Muscle of arm (tissue), 14 donors: ENCODE measurements at places on chromosomes 3 and 15.

DNA sequence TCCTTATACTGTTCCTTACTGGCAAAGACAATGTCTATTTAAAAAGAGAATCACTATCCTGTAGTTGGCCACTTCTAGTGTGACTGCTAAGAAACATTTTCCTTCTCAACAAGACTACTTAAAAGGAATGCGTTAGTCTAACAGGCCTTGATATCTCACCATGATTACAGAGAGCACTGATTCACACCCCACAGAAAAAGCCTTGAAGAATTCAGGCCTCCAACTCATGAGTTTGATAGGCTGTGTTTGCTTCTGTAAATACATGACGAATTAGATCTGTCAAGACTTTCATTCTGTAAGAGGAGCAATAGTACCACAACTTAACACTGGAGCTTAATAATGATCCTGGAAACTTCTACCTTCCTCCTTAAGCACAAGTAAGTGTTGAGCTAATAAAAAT is 432.8 kb upstream of the NR2F2 start:
- DNase-seq: no peak

- DNase-seq: no peak
Measured at GRCh38 chr3:186359078-186359477, 3.0 kb downstream of the DGKG start.

DNA sequence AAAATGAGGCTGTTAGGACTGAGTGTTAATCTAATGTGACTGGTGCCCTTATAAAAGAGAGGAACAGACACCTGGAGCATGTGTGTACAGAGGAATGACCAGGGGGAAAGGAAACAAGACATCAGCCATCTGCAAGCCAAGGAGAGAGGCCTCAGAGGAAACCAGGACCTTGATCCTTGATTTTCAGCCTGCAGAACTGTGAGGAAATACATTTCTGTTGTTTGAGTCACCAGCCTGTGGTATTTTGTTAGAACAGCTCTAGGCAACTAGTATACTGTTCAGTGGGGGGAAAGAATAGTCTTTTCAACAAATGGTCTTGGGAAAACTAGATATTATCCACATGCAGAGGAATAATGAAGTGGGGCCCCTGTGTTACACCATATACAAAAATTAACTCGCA is 80.6 kb downstream of the CCR1 start:
- DNase-seq: no peak

GRCh38 chr15:60076582-60077276 is 72.6 kb downstream of the FOXB1 start:
- no peak for DNase-seq

DNA sequence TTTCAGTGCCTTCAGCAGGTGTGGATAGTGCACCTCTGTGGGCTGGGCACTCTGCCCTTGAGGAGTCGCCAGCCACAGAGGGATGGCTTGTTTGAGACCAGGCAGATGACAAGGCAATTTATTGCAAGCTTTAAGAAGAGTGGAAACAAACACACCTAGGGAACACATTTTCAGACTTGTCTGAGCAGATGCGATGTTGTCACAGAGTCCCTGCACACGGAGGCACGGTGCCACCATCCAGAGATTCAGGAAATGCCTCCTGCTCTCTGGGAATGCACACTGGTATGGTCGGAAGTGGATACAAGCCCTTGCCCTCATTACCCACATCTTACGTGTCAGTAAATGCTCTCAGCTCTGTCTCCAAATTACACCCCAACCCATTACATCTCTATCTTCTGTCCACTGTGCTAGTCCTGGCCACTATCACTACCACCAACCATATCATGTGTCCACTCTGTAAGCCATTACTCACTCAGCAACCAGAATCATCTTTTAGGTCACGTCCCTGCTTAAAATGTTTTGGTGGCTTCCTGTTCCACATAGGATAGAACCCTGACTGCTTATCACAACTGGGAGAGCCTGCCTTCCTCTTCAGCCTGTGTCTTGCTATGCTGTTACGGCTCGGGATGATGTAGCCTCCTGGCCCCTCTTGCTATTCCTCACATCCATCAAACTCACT is 196.9 kb downstream of the SLCO3A1 start:
- DNase-seq: no peak

DNA sequence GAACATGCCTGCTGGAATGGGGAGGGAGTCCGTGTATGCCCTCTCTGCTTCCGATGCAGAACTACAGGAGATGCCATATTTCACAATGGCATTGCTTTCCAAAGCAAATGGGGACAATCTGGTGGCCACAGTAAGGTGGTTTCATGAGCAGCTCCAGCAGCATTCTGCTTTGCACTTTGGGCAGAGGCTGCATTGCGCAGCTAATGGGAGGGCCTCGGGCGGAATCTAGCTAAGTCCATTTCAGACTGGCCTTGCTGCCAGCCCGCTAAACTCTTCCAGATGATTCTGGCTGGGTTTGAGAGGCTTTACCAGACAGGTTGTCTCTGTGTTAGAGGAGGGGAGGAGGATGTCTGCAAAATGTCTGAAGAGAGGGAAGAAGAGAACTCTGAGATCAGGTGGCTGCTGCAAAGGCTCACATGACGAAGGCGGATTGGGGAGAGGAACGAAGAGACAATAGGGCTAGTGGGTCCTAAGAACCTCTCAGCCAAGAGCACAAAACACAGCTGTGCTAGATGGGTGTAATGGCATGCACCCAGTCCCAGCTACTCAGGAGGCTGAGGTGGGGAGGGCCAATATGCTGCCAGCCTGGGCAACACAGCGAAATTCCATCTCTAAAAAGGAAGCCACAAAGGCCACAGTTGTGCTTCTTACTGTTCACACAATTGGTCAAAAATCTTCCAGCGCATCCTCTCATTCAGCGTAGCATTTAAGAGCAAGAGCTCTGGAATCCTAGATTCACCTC is 63.7 kb downstream of the BDH1 start:
- no peak for DNase-seq

DNA sequence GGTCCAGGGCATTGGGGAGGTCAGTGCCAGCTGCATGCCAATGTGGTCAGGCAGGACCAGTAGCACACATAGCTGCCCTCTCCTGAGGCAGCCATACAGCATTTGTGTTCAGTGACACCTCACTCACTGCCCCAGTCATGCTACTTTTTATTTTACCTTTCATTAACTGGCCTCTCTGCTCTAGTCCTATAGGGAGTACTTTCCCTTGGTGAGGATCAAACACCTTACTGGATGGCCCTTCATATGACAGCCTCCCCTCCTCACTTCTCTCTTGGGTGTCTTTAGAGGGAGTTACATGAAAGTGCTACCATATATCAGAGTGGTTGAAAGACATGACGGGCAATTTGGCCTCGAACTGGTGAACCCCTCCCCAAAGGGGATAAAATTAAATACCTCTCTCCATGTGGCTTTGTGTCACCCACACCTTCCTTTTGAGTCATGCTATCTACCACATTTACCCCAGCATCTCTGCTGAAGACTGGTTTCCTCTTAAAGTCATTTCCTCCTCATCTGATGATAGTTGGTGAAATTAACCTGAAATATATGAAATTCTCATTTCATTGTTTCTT is 17.6 kb downstream of the RLBP1 start:
- no peak for DNase-seq

GRCh38 chr3:37715358-37715757 is 146.3 kb upstream of the CTDSPL start:
- DNase-seq: no peak

GRCh38 chr3:123884203-123884831 is at the start of gene MYLK:
TSS of gene MYLK (minus strand) at chr3:123884332. CDS start at chr3:123793841, 90,491 bp downstream.
- DNase-seq: peak; percentile 58

DNA sequence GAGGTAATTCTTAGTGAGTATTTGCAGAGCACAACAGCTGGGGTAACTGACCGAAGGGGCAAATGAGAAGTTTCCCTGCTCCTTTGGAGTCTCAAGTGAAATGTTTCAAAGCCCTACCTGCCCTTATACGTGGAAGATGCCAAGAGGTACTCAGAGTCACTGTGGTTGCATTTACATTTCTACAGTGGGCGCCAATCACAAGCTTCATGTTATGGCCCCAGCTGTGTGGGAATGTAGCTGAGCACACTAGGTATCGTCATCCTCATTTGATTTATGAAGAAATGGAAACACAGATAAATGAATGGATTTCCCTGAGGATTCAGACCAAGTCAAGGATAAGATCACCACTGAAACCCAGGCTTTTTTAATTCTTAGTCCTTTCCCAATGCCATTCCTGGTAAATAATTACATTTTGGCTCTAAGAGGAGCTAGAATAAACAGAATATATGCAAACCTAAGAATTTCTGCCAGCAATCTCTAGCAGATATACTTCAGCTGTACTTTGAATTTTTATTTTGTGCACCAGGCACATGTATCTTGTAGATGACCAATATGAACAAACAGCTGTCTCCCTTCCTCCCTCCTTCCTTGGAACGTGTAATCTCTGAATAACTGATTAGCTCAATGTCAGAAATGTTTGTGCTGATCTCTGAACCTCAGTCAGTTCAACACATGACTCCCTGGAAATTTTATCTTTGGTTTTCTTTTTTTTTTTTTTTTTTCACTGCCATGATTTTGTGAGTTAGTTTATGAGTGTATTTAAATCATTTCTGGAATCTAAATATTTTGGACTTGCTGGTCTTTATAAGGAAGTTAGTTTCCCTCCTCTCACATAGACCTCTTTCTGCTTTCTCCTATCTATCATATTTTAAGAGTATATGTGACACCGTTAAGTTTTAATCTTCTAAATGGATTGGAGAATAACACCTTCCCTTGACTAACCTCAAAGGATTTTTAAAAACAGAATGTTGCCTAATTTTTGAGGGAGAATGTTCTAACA is 69.2 kb downstream of the MAP2K5 start:
- DNase-seq: no peak

GRCh38 chr3:181724192-181724965 is 12.7 kb downstream of the SOX2 start:
- no peak for DNase-seq

GRCh38 chr3:165195640-165196576 is at the start of gene SLITRK3:
TSS of gene SLITRK3 (minus strand) at chr3:165196384. CDS start at chr3:165190830, 5,554 bp downstream.
- DNase-seq: peak; percentile 23

DNA sequence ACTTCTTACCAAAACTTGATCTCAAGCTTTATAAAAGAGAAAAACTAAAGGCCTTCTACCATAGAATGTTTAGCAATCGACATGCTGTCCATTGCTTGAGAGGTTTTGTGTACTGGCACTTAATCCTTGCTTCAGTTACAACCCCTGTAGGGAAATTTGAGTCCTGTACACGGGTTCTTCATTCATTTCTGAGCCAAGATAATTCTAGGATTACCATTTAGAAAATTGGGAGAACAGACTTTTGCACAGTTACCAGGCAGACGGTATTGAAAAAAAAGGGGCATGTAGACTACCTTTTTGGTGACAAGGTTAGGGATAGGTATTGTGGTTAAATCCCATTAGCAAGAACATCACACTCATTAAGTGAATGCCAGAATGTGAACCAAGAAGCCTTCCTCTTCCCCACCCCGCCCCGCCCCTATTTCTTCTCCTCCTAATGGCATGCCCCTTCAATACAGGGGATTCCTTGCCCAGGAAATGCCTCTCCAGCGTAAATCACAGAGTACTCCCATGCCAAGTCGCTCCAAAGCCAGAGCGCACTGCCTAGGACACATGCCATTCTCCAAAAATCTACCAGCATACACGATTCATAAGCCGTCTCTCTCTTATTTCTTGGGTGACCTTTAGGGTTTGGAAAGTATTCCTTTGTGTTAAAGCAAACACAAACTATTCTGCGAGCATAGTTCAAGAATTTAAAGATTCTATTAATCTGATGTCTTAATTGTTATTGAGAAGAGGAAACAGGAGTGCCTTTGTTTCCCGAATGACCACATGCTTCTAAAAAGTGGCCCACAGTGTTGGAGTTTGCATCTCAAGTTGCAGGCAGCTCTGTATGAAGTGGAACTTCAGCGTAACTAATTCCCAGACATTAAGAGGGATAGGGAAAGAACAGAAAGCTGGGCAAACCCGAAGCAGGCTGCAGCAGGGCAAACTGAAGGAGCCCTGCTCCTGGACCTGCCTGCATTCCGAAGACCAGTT is 164.0 kb upstream of the NR2F2 start:
- DNase-seq: no peak

- no peak for DNase-seq
Measured at GRCh38 chr15:31615643-31616415, 289.2 kb downstream of the KLF13 start.

GRCh38 chr3:20052851-20053250 is 12.6 kb downstream of the KAT2B start:
- no peak for DNase-seq

DNA sequence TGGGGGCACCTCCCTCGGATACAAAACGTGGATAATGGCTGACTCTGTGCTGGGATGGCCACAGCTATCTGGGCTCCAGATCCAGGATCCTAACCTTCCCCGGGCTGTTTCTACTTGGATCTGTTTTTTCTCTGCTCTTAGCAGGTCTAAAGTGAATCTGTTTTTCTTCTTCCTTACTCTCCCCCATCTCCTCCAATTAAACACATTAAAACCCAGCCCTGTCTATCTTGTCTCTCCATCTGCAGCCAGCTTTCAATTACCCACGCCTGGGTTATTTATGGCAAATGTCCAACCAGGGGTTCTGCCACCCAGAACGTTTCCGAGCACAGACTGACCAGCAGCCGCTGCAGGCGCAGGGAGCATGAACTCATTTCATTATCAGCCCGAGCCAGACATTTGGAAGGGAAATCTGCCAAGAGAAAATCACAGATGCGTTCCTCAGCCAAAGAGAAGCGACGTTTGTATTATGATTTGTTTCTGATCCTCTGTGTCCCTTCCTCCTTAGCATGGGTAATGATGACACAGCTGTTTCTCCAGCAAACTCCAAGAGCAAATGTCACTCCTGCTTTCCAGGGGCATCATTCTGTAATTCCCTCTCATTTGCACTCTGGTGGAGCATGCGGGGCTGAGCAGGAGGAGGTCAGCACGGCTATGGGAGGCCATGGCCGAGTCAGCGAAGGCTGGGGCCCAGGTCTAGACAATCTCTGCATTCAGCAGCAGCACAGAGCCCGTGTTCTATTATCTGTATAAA is 42.0 kb downstream of the UMPS start:
- peak; percentile 81 for DNase-seq

DNA sequence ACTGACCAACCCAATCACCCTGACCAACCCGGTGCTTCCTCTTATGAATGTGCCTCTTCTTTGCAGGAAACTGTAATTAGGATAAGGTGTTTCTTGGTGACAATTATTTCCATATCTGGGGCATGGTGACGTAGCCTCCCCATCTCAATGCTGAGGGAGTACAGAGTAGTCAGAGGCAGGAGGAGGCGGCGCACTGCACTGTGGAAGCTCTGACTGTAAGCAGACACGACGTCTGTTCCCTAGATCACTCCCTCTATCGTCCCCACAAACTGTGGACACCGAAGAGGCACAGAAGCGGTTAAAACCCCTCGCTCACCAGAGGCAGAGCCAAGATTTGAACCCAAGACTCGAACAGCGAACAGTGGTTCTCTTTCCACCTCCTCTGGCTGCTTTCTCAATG is 231.0 kb upstream of the IGF1R start:
- no peak for DNase-seq

DNA sequence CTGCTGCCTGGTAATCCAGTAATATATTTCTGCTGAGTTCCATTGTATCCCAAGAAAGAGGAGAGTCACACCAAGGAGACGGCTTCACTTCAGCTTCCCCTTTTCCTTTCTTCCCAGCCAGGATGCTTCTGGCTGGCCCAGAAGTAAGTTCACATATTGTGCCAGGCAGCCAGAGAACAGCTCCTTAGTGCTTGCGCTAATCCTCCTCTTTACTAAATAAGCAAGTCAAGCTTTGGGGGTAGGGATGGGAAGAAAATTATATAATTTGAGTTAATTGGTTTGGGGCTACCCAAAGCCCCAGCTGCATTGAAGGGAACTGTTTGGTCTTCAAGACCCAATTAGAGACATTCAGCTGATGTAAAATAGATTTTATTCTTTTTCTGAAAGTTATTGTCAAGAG is 218.8 kb upstream of the HES1 start:
- DNase-seq: no peak
